ENCODE measurements at places on chromosomes 3 and 15.

DNA sequence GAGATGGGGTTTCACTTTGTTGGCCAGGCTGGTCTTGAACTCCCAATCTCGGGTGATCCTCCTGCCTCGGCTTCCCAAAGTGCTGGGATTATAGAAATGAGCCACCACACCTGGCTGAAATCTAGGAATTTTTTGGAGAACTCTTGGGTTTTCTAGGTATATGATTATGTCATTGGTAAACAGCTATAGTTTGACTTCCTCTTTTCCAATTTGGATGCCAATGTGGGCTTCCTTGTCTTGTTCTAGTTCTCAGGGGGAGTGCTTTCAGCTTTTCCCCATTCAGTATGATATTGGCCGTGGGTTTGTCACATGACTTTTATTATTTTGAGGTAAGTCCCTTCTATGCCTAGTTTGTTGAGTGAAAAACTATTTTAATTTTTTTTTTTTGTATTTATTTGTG is 17.9 kb downstream of the KCNMB3 start:
- no peak for DNase-seq

DNA sequence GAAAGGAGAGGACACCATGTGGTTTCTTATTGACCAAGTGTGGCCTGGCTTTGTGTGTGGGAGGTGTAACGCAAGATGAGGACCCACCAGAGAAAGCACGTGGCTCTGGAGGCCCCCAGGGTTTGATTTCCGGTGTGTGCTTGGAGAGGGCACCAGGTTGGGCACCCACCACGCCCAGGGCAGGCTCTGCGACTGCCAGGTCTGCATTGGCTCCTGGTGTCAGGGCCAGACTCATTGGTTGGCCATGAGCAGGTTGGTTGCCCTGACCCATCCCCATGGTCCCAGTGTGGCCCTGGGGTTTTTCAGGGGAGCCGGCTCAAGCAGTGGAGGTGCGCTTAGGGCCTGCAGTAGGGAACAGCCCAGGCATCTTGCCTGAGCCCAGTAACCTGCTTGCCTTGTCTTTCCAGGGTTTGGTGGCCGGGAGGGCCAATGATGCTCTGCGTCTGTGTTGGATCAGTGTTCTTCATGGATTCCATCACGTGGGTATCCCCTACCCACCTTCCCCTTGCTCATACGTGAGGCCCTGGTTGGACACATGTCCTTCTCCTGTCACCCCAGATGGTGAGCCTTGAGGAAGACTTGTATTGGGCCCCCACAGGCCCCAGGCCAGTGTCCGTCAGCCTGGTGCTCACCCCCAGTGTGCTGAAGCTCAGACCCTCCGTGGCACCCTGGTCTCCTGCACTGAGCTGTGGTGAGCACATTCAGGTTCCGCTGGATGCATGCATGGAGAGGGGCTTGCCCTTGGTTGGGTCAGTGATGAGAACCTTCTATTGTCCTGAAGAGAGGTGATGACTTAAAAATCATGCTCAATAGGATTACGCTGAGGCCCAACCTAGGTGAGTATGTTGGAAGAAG is 193.9 kb downstream of the UBE3A start:
- DNase-seq: peak; percentile 11

DNA sequence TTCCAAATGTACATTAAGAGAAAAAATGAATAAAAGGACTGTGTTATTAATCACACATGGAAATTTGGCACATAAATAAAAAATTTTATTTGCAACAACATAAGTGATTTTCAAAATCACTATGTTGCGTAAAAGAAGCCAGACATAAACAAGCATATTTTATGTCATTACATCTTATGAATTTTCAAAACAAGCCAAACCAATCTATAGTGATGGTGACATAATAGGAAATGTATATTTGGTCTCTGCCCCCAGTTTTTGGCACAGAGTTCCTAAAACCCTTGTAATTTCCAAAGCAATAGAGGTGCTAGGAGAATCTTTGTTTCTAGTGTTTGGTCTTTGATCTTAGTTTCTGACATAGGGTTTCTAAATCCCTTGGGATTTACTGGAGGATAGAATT is 543.3 kb downstream of the ZBBX start:
- no peak for DNase-seq

- DNase-seq: no peak
Measured at GRCh38 chr3:96756516-96756915, 57.9 kb upstream of the EPHA6 start.

- DNase-seq: no peak
Measured at GRCh38 chr15:85331655-85332285, 48.6 kb upstream of the AKAP13 start.

GRCh38 chr3:107854733-107855132 is 236.1 kb downstream of the CD47 start:
- DNase-seq: no peak

DNA sequence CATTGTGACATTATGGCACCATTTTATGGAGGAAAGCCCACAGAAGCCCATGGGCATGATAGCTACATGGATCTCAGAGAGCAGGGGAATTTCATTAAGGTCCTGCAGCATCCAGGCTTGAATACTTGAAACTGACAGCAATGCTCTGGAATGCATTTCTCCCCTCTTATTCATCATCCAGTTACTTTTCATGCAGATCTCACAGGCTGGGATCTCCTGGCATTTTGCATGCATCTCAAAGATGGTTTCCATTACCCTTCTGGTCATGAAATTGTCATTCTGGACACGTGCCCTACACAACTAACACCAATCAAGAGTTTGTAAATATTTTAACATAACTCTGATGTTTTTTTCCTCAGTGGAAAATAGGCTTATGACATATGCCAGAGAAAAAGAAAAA is 32.4 kb downstream of the VGLL3 start:
- no peak for DNase-seq

- peak; percentile 31 for DNase-seq
Measured at GRCh38 chr3:87997298-87997697, 61.5 kb downstream of the CGGBP1 start.

GRCh38 chr15:92880796-92881195 is 19.3 kb upstream of the CHD2 start:
- DNase-seq: no peak

- DNase-seq: no peak
Measured at GRCh38 chr15:49620199-49620598, 419 bp downstream of the FAM227B start.
